Sigmoid colon (tissue), 7 donors: ENCODE measurements at places on chromosomes 7 and 10. TPM values are rescaled to one million over a fixed set of nuclear protein-coding genes. Genes with fewer than 3 reads are reported as not detected.

NRBF2 gene
- 12.7 TPM for total RNA-seq

VPS37D gene
- total RNA-seq, result 8.7 TPM

CARD11 gene
- 0.71 TPM for total RNA-seq

C10orf67 gene
- not detected for total RNA-seq

LRMDA gene
- total RNA-seq, result 16.6 TPM

ETV1 gene
- total RNA-seq, result 6.5 TPM

PNLIPRP2 gene
- not detected for total RNA-seq

CDC14C gene
- not detected for total RNA-seq

PRPS1L1 gene
- not detected for total RNA-seq

SPDYE6 gene
- total RNA-seq, result not detected

H2BK1 gene
- not detected for total RNA-seq

MICALL2 gene
- total RNA-seq, result 31.6 TPM

ZNF117 gene
- total RNA-seq, result 7.3 TPM

PLEKHS1 gene
- not detected for total RNA-seq

CHST12 gene
- 7.5 TPM for total RNA-seq

AKR1E2 gene
- total RNA-seq, result 32.5 TPM

DLD gene
- 115 TPM for total RNA-seq
